Pulmonary artery endothelial cell (primary cell): ENCODE measurements at places on chromosomes 2 and 18. TPM values are rescaled to one million over a fixed set of nuclear protein-coding genes. Genes with fewer than 3 reads are reported as not detected.
A peak's percentile ranks its signal among the peaks of the same experiment; 100 is the strongest.

DNA sequence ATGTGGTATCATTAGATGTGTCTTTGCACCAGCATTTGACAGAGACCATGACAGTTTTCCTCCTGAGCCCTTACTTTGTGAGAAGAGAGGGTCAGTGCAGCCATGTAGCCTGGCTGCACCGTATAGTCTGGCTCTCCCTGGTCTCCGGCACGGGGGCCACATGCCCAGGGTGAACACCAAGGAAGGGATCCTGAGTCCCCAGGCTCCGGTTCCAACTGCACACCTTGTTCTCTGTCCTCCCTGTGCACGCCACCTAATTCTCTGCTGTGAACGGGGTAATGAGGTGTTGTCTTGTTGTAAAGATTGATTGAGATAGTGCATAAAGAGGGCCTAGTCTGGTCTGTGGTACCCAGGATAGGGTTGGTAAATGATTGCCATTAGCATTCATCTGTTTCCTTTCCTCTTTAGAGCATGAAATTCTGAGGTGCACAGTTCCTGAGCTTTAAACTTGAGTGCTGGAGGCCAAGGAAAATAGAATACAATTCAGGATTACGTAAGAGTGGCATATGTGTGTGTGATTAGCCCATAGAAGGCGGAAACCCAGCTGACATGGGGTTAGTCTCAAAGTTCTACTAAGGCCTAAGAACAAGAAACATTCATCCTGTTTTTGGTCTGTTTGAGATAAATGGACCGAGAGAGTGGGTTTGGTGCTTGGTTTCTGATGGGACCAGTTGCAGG, 55.5 kb downstream of the NCK2 start:
- peak; percentile 13 for DNase-seq

DNA sequence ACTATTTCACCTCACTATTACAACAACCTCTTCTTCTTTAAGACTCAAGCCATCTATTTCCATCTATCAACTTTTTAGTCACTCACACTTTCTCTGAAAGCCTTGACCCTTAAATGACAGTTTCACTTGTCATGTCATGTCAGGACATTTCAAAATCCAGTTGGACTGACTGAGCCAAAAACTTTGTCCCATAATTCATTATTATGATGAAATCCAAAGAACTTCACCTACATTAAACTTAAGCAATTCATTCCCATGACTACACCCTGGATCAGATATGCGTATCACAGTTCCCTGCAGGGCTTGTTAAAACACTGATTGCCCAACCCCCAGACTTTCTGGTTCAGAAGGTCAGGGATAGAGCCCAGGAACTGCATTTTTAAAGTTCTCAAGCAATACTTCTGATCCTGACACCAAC, 26.5 kb downstream of the LDAH start:
- no peak for DNase-seq

DNA sequence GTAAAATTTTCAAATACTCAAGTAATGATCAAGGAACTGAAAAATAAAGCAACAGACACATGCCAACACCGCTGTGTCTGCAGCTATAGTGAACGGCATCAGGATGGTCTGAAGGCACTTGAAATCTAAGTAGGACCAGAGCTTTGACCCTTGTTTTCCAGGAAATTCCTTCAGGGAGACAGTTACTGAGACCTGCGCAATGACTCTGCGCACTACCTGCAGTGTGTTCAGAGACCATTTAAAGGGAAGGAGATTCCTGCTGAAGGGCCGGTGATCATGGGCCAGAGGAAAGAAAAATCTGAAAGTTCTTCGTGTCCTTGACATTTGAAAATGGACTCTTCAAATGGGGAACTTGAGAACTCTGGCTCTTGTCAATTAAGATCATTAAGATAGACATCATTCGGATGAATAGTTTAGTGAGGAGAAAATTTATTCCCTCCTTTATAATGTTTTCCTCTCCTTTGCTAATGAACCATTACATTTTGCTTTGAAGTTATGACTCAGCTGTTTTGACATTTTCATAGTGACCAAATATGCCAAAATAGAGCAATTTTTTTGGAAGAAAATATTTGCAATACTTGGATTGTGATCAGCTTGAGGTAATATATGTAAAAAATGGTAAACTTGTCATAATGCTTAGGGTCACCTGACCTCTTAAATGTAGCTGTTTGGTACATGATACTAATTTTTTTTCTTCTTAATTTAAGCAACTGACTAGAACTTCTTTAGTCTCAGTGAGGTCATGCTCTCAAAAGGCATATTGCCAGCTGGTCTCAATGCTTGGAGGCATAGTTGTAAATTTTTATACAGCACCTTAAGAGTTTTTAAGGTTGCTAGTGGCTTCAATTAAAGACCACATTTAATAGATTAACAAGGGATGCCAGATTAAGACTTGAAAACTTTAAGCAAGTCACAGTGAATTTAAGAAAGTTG, 329.3 kb downstream of the ARHGAP15 start:
- no peak for DNase-seq

GRCh38 chr18:37294951-37295350, 270.6 kb downstream of the CELF4 start:
- DNase-seq: no peak

Gene LYG2
- total RNA-seq: not detected in 2 replicates

DNA sequence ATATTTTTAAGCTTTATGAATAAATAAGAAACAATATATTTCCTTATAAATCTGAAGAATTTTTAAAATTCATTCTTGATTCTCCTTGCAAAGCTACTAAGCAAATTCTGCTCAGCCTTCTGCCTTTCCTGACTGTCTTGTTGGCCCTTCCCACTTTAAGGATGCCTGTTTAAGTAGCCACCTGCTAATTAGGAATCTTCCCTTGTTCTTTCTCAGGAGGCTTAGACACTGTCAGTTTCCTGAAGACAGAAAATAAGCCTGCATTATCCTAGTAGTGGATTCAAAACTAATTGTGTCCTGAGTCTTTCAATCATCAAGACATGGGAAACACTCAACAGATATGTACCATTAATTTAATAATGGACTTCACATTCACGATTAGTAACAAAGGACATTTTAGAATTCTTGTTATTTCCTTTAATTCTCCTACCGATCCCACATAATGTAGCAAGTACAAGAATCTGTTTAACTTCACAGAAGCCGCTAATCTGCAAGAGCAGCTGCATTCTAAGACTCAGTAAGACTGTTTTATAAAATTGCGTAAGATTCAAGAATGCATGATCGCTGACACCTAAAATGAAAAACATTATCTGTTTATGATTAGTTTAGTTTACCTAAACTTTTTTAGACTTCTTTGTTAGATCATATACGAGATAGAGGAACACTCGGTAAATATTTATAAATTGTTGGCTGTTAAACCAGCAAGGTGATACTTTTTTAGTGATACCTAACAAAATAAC, 445.4 kb upstream of the DSEL start:
- DNase-seq: no peak

GRCh38 chr18:5879479-5879882, 15.8 kb downstream of the TMEM200C start:
- no peak for DNase-seq

Gene ATOH8
- 5.7 and 23.8 TPM in 2 replicates for total RNA-seq

DNA sequence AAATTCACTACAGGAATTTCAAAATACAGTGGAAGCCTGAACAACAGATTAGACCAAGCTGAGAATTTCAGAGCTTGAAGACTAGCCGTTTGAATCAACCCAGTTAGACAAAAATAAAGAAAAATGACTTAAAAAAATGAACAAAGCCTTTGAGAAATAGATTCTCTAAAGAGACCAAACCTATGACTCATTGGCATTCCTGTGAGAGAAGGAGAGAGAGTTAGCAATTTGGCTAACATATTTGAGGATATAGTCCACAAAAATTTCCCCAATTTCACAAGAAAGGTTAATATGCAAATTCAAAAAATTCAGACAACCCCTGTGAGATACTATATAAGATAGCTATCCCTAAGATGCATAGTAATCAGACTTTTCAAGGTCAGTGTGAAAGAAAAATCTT, 78.0 kb downstream of the MYO3B start:
- DNase-seq: no peak

GRCh38 chr2:190600293-190601103, 48.4 kb upstream of the NAB1 start:
- no peak for DNase-seq

- no peak for DNase-seq
These were observed 427.7 kb upstream of the HS6ST1 start for GRCh38 chr2:128746356-128746755.

GRCh38 chr18:50654658-50655550, 95.0 kb downstream of the MAPK4 start:
- no peak for DNase-seq

- no peak for DNase-seq
These were observed 241.5 kb upstream of the GCFC2 start for GRCh38 chr2:75952173-75952572.

GRCh38 chr2:178194600-178195389, 483 bp downstream of the OSBPL6 start:
- no peak for DNase-seq

DNA sequence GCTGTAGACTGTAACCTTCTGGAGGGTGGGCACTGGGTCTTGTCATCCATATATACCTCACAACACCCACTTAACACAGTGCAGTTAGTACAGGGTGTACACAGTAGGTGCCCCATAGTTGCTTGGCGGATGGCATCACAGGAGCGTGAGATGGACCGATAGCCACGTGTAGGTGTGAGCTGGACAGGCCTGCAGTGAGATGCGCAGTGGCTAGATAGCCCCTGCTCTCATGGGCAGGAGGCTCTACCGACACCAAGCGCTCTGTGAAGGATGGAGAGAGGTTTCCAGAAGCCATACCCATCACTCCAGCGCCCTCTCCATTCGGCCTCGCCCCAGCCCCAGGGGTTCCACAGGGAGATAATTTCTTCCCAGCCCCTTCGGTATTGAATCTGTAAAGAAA, 49.5 kb downstream of the CAPN13 start:
- no peak for DNase-seq

DNA sequence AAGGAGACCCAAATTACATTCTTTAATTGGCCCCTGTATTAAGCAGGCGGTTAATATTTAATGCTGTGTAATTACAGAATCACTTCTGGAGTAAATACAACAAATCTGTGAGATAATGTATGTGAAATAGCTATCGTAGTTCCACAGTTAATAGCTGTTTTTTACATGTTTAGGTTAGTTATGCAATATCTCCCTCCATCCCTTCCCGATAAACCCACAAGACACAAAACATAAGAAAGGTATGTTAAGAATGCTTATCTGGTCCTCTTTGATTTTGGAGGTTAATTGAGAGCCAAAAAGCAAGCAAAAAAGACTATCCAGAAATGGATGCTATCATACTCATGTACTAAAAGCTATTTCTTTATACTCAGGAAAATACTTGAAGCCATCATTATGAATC, 49.1 kb downstream of the ZNF638 start:
- DNase-seq: no peak

DNA sequence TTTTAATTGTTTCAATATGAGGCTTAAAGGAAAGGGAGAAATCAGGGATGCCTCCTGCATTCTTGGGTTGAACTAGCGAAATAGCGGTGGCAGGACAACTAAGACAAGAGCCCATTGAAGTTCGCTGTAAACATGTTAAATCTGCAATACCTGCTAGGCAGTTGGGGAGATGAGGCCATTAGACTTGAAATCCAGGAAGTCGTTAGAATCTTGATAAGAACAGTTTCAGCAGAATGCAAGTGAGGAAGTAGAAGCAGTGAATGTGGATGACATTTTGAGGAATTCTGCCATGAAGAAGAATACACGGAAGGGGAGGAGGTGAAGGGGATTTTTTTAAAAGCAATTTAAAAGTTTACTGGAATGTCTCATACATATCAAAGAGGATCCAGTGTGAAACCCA, 109.7 kb downstream of the LPIN1 start:
- DNase-seq: no peak

DNA sequence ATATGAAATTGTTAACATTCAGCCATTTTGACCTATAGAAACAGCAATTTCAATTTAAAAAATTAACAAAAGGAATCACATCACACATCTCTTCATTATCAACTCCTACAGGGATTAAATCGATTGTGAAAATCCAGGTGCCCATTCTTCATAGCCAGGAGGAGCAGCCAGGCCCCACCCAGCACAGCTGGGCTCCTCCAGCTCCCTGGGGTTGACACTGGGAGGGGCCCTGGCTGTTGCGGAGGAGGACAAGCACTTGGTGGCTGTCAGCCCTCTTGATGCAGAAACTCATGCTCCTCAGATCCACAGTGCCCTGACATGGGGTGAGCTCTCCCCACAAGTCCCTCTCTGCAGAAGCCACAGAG, 99.8 kb downstream of the FAM210A start:
- no peak for DNase-seq

- DNase-seq: no peak
These were observed 23.2 kb downstream of the MEMO1 start for GRCh38 chr2:31987454-31988220.

Gene CSRNP3
- total RNA-seq: not detected in 2 replicates

DNA sequence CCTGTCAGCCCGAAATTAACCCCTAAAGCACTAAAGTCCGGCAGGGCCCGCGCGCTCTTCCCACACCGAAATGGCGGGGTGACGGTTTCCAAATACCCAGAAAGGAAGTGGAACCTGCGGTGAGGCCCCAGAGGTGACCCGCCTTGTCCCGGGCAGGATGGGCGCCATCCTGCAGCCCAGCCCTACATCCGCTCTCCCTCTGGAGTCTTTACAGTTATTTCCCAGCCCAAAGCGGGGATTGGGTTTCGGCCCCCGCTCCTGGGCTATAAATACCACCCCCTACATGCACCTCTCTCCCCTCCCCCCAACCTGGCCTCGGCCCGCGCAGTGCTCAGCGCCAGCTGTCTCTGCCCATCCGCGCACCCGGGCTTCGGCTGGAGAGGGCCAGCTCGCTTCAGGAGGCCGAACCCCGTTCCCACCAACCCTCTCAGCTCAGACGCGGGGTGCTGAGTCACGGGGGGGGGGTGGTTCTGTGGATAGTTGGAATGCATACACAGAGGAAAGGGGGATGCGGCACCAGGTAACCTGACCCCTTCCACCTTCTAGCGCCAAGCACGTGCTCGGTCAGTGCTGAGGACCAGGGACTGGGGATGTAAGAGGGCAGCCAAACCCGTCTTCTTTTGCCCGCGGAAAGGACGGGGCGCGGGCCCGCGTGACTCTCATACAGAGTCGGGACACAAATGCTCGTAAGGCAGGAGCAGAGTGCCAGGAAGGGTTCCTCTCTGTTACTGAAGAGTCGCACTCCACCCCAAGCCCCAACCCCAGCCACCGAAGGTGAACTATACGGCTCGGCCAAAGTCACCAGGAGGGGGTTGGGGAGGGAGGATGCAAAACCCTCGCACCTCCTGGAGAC, at the start of gene TUBA4B:
Gene TUBA4B, plus strand, starts transcription at position 344 of the 853 bp plus-strand sequence. Its CDS starts 165 bp downstream, at position 509.
- no peak for DNase-seq

Gene CYBRD1
- total RNA-seq: 36.2 and 61.7 TPM in 2 replicates

Gene RABL2A
- 3.9 and 6.1 TPM in 2 replicates for total RNA-seq

- DNase-seq: no peak
These were observed 172.3 kb downstream of the ASXL3 start for GRCh38 chr18:33750366-33750765.
